ENCODE measurements at places on chromosomes 4 and X.
A peak's percentile ranks its signal among the peaks of the same experiment; 100 is the strongest.

DNA sequence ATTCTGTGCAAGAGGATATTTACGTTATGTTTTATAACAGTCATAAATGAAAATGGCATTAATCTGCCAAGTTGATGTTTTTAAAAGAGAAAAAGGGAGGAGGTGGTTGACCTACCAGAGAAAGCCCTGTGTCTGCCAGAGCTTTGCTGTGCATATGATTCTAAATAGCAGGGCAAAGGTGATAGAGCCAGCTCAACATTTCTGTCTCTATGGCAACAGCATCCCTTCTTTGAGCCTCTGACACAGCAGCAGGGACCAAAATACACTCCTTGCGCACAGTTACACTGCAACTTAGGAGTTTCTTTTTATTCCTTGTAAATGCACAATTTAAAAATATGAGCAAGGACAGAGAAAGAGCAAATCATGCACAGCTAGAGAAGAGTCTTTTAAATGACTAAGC, 133.3 kb upstream of the RAI2 start:
- no peak for DNase-seq

DNA sequence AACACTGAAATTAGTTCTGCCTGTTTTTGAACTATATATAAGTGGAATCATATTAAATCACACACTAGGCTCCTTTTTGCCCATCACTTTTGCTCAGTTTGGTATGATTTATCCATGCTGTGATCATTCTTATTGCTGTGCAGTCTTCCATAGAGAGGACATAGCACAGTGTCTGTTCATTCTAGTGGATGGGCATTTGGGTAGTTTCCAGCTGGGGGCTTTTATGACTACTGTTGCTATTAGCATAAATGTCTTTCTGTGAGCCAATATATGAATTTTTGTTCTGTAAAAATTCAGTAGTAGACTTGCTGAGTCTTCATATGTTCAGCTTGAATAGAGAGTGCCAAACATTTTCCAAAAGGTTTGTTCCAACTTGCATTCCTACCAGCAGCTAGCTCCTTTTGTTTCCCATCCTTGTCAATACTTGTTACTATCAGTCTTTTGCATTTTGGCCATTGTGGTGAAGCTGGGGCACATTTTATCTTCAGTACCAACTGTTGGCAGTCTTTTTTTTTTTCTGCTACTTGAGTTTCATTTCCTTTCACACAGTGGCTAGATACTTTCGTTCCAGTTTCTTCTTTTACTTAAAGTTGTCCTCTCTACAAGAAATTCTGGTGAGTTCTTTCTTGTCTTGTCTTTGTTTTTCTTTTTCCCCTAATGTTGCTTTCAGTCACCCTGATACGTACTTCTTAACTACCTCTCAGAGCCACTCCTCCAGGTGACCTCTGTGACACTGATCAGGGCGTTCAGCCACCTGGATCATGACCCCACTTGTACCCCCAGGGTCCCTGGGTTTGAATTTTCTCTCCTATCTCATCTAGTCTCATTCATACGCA, 87.0 kb downstream of the ANXA3 start:
- DNase-seq = no peak

- no peak for DNase-seq
Observed at GRCh38 chr4:177369372-177369771, 59.7 kb downstream of the NEIL3 start.

DNA sequence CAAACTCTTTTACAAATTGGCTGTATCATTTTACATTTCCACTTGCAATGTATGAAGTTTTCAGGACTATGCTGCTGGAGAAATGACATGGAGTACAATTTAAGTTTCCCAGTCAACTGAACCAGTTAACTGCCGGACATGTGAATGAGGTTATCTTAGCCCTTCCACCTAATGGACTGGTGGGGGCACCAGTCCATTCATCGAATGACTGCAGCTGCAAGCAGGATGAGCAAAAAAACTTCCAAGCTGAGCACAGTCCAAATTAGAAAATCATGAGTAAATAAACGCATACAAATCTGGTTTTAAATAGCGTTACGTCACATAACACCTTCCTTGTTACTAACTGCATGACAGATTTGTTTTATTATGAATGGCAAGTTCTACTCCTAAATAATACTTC, 1131.5 kb downstream of the PCDH18 start:
- DNase-seq = no peak

GRCh38 chr4:153535772-153536513, 69.8 kb downstream of the TMEM131L start:
- no peak for DNase-seq

DNA sequence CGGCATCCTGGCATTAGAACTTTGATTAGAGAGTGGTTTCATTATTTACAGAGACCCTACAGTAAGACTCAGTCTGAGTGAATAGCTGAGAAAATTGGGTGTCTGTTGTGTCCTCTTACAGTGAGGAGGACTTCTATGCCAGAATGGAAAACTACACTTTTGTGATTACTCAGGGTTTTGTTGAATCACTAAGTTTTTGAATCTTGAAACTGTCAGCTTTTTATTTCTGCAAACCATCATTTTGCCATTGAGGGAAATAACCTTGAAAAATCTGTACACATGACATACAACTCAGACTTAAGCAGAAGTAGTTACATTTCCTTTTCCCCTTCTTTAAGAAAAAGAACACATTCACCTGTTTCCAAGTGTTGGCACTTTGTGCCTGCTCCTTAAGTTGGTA, 117.6 kb upstream of the RASGEF1B start:
- DNase-seq = no peak

DNA sequence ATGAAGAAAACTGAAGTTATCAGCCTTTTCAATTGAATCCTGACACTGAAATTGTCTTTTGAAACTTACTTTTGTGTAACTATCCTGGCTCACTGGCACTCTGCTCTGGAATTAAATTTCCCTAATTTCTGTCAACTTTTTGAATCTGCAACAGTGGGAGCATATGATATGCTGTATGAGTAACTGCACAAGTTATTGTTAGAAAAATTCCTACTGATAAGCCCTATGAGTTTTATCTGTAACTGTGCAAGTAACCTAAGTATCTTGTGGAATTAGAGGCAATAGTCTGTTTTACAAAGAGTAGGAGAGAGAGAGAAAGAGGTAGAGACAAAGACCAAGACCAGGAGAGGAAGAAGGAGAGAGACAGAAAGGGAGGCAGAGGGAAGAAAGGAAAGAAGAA, 9.2 kb upstream of the HPGD start:
- no peak for DNase-seq

DNA sequence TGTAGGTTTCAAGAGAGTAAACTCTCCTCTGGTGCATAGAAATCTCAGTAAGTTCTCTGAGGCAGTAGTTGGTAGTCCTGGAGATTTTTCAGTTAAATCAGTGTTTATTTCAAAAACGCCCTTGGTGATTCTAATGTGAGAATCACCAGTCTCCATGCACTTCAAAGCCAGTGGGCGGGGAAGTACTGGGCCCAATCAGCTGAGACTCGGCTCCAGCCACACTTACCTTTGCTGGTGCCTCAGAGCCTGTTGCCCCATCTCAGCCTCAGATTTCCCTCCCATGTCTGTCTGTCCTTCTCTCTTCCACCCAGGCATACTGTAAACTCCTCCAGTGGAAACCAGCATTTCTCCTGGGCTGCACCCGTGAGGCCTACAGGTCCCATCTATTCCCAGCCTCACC, 7.4 kb upstream of the MGST2 start:
- DNase-seq = peak; percentile 10

- peak; percentile 39 for DNase-seq
Observed at GRCh38 chr4:14871676-14872430, 130.4 kb upstream of the CPEB2 start.

GRCh38 chrX:124392794-124393193, 46.4 kb downstream of the SH2D1A start:
- no peak for DNase-seq

GRCh38 chr4:174352061-174352819, 68.5 kb downstream of the CEP44 start:
- no peak for DNase-seq

GRCh38 chr4:87018753-87019152, 83.9 kb downstream of the AFF1 start:
- no peak for DNase-seq

DNA sequence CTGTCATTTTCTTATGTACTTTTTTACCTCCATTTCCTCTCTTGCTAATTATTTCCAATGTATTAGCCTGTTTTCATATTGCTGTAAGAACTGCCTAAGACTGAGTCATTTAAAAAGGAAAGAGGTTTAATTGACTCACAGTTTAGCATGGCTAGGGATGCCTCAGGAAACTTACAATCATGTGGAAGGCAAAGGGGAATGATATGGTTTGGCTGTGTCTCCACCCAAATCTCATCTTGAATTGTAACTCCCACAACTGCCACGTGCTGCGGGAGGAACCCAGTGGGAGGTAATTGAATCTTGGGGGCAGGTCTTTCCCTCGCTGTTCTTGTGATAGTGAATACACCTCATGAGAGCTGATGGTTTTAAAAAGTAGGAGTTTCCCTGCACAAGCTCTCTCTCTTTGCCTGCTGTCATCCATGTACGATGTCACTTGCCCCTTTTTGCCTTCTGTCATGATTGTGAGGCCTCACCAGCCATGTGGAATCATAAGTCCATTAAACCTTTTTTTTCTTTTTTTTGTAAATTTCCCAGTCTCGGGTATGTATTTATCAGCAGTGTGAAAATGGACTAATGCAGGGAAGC, 870.0 kb upstream of the INTU start:
- DNase-seq = no peak

GRCh38 chr4:165439981-165440380, 61.2 kb downstream of the CPE start:
- DNase-seq = no peak

DNA sequence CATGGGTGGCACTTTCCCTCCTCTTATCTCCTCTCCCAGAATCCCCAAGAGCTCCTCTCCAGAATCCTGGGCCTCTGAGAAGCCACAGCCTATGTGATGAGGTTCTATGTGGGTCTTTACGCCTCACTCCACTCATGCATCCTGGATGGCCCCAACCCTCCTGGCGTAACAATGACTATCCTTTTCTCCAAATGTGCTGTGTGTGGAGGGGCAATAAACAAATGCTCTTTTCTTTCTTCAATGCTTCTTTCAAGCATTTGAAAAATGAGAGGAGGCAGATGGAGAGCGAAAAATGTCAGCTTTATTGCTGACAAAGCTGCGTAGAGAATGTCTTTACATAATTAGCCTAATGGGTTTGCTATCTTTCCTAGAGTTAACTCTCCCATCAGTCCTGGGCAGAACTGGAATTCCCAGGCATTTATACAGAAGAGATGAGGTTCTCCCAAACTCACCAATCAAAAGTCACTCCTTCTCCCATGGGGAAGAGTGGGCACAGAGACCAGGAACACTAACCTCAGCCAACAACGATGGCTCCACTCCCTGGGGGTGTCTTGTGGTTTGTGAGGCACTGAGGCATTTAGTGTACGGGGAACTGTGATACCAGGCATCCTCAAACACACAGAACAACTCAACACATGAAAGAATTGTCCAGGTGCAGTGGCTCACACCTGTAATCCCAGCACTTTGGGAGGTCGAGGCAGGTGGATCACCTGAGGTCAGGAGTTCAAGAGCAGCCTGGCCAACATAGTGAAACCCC, 118.9 kb upstream of the SLC34A2 start:
- no peak for DNase-seq

Data from stimulated activated CD4-positive, alpha-beta T cell treated with anti-CD3 and anti-CD28 coated beads, Interleukin-2, amount 100 ng/mL, for 24 hours (primary cell).